ENCODE measurements at places on chromosomes 2 and 18. TPM values are rescaled to one million over a fixed set of nuclear protein-coding genes. Genes with fewer than 3 reads are reported as not detected.

The CPLX4 gene
- total RNA-seq: not detected

The DES gene
- 184 TPM for total RNA-seq

- H3K27me3 ChIP-seq: no peaks in the 10 kb centered on the region
- DNase-seq: no peak
- no peak overlapping the region for H3K27ac ChIP-seq
These were observed 93.3 kb downstream of the ALPK2 start for GRCh38 chr18:58535340-58536201.

DNA sequence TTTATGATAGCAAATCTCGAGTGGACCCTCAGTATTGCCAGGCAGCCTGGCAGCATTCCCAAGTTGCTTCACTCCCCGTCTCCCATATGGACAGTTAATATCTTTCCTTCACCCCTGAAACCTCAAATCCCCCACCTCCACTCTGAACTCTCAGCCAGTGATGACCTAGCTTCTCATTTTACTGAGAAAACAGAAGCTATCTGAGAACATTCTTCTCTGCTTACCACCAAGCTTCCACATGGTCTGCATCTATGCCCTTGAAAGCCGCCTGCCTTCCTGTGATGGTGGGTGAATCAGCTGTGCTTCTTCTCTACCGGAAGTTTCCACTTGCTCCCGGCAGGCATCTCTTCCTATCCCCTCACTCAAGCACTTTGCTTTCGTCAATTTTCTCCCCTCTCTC, 529.2 kb downstream of the EPHA4 start:
- H3K4me3 ChIP-seq: no peak overlapping the region
- no peak overlapping the region for H3K27ac ChIP-seq
- H3K27me3 ChIP-seq: no peaks in the 10 kb centered on the region
- H3K36me3 ChIP-seq: no peaks in the 10 kb centered on the region
- DNase-seq: no peak

GRCh38 chr2:186653511-186653910, 40.3 kb upstream of the FAM171B start:
- H3K27ac ChIP-seq: no peak overlapping the region
- H3K4me3 ChIP-seq: no peak overlapping the region
- no peaks in the 10 kb centered on the region for H3K27me3 ChIP-seq
- H3K4me1 ChIP-seq: no peaks in the 10 kb centered on the region

DNA sequence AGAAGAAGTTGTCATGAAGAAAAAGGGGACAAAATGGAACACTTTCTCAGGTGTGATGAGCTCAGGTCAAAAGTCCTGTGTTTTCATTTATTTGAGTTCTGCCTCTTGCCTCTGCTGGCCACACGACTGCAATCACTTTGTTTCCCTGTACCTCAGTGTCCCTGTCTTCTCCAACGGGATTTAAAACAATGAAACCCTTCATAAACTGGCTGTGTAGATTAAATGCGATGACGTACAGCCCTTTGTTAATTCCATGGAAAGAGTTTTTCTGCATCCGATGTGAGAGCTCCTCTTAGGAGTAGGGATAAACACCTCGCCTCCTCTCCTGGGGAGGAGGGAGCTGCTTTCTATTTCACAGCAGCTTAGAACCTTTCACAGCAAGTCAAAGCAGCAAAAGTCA, 51.5 kb upstream of the CNGA3 start:
- H3K4me3 ChIP-seq: no peak overlapping the region
- no peak overlapping the region for H3K27ac ChIP-seq
- no peak for DNase-seq
- H3K36me3 ChIP-seq: no peaks in the 10 kb centered on the region

Measured in ovary (tissue), 10 donors.